Activated naive CD8-positive, alpha-beta T cell treated with anti-CD3 and anti-CD28 coated beads, Interleukin-2, amount 50 U/mL, for 16 hours (primary cell): ENCODE measurements at places on chromosomes 13 and 19.

- no peak for DNase-seq
These were observed 99.1 kb downstream of the UQCRFS1 start for GRCh38 chr19:29113838-29114237.

- no peak for DNase-seq
These were observed 6.6 kb upstream of the LGALS4 start for GRCh38 chr19:38819231-38819920.

DNA sequence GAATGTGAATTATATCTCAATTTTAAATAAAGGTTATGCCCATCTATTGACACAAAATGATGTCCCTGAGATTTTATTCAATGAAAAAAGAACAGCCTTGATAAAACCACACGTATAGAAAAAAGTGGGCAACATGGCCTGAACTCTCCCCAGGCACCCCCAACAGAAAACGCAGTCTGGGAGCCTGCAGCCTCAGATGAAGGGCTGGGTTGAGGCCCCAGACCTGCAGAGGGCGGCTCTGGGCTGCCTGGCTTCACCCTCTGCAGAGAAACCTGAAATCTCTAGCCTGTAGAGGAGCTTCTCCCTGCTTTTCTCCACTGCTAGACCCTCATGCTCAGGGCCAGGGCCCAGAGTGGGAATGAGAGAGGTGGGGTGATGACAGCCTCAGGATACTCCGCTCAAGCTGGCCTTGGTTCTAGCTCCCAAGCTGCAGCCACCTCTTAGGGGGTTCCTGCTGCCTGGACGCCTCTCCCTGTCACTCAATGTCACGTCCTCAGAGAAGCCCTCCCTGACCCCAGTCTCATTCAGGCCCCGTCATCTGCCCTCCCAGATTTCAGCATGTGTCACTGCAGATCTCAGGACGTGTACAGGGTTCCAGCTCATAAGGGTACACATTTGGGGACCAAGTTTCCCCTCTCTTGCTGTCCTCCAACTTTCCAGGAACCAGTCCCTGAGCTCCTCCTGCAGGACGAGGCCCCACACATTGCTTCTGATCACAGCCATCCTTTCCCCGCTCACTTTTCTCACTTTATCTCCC is 1.8 kb downstream of the MBD3 start:
- no peak for DNase-seq

GRCh38 chr19:3698974-3699740 is 1.1 kb downstream of the PIP5K1C start:
- DNase-seq: no peak

DNA sequence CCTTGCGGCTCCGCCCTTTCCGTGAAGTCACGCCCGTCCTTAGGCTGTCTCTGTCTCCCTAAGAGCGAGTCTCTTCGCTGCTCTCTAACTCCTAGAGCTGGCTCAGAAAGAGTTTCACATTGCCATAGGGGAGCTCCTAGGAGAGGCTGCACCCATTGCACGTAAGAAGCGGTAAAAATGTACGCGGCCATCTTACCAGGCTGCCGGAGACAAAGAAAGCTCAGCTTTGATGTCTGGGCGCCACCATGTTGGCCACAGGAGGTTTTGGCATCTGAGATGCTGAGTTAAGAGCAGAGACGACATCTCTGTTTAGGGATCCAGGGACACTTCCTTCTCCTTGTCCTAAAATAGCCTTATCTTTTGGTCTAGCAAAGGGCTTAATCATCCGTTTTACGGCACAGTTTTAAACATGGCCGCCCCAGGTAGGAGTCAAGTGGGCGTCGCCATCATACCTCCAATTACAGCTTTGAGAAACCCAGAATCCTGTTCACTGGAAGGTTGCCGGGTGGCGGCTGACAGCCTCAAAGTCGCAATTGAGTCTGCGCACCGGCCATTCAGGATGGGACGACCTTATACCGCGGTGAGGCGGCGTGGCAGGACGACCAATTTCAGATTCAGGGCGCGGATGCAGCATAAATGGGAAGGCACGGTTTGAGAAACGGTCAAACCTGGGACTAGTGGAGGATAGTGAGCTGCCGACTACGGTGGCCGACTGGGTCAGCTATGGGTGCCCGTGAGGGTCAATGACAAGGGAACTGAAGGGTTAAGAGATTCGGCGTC is at the start of gene ZNF793:
ZNF793 (plus strand) TSS at position 553 of the 780 bp plus-strand sequence. CDS start 16,501 bp downstream, outside the sequence.
- DNase-seq: peak; percentile 41

DNA sequence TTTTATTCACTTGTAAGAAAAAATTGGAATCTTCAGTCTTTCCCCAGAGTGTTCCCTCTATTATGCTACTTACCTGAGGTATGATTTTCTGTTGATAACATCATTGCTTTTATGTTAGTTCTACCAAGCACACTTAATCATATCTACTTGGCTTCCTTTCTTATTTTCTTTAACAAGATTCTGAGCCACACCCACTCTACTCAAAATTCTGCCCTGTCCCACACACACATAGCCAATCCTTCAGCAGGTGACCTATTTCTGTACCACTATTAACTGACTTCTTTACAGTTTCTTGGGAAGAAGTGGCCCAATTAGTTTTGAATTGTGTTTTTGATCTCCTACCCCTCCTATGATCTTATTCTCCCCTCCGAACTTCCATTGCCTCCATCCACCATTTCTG is 215.7 kb downstream of the PCDH9 start:
- no peak for DNase-seq

- no peak for DNase-seq
These were observed 493 bp downstream of the YIPF2 start for GRCh38 chr19:10927730-10928562.

- no peak for DNase-seq
These were observed 189.0 kb downstream of the LACC1 start for GRCh38 chr13:44068737-44069136.

DNA sequence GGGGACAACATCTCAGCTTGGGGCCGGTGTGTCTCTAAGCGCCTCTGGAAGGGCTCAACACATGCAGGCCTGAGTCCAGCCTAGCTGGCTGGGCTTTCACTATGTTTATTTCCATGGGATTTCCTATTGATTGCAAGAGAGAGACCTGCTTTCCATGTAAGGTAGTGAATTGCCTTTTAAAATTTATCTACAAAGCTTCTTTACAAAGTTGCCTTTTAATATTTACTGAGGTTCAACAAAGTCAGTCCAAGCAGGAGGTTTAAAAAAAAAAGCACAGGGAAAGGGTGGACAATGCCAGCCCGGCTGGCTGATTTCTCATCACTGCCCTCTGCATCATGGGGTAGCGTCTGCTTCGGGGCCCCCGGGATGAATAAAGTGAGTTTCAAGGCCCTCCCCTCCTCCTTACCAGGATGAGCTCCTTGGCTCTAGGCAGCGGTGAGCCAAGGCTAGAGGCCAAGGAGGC is 15.8 kb downstream of the TLE2 start:
- DNase-seq: no peak

DNA sequence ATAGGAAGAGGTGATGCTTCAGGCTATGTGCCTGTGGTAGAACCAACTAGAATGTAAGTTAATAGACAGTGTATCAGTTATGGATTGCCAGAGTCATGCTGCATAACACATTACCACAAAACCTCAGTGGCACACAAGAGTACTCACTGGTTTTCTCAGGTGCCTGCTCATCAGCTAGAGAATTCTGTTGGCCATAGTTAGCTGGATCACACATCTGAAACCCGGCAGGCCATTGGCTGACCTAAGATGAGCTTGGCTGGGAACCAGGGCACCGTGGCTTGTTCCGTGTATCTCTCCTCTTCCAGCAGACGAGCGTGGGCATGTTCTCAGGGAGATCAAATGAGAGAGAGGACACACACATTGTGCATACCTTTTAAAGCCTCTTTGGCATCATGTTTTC is 76.7 kb downstream of the TEX26 start:
- DNase-seq: no peak

DNA sequence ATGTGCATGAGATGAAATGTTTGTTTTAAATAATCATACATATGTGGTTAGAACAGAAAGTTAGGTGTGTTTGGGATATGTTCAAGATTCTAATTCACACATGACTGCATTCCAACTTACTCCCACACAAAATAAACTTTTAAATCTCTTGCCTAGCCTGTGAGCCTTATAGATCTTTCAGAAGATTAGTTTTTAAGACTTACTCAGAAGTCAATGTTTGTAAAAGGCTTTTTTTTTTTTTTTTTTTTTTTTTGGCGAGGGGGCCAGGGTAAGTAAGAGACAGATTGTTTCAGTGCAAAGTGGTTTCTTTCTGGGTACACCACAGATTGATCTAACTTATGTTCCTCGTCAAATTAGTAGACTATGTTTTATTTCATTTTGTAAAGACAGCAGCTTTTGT is 39.1 kb downstream of the GPR180 start:
- no peak for DNase-seq

GRCh38 chr19:12969292-12969988 is at the start of gene DAND5:
TSS of gene DAND5 (plus strand) at chr19:12969576. CDS start at chr19:12969661, 85 bp downstream.
- DNase-seq: no peak

- no peak for DNase-seq
These were observed 111.1 kb downstream of the LACC1 start for GRCh38 chr13:43990829-43991228.

- no peak for DNase-seq
These were observed 15.6 kb downstream of the SCGB2B2 start for GRCh38 chr19:34661357-34661756.

GRCh38 chr19:4063369-4064148 is 3.1 kb downstream of the ZBTB7A start:
- DNase-seq: no peak

GRCh38 chr19:16146112-16146511 is 2.6 kb downstream of the HSH2D start:
- DNase-seq: no peak

GRCh38 chr19:48419158-48419920 is 25.9 kb downstream of the GRIN2D start:
- DNase-seq: peak; percentile 30

DNA sequence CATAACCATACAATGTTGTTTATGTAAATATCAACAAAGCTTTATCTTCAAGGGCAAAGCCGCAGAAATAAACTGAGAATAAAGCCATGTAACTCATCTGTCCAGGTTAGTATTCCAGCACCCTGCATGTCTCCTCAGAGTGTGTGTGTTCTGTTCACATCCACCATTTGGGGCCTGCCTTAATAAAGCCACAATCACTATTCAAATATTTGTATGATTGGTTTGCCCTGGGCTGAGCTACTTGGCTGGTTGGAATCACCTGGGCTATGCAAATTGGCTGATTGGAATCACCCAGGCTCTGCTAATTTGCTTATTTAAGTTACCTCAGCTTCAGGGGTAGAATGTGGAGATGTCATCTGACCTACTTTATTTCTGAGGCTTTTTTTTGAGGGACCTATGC is 42.4 kb upstream of the ZNF737 start:
- DNase-seq: no peak

DNA sequence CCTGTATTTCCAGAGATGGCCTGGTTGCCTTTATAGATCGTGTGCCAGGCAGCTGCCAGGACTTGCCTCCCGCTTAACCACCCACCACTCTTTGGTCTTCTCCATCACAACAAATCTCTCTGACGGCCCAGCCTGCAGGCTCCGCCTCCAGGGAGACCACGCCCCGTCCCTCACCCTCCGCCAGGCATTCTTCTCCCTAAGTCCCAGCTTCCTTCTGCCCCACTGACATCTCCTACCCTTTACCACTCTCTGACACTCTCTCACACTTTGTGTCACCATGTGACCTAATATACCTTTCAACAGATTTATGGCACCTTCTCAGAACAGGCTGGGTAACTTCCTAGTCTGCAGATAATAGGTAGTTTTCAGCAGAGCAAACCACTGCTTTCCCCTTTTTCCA is 95.1 kb downstream of the CAB39L start:
- DNase-seq: no peak

GRCh38 chr13:45219123-45219891 is 18.5 kb upstream of the KCTD4 start:
- no peak for DNase-seq

- no peak for DNase-seq
These were observed 240.4 kb downstream of the B3GLCT start for GRCh38 chr13:31440132-31440531.

GRCh38 chr19:53461866-53462265 is 5.7 kb upstream of the ZNF813 start:
- DNase-seq: no peak

GRCh38 chr19:57233207-57233606 is 2.4 kb downstream of the AURKC start:
- DNase-seq: no peak

GRCh38 chr19:6100284-6100915 is 9.9 kb downstream of the RFX2 start:
- DNase-seq: no peak

DNA sequence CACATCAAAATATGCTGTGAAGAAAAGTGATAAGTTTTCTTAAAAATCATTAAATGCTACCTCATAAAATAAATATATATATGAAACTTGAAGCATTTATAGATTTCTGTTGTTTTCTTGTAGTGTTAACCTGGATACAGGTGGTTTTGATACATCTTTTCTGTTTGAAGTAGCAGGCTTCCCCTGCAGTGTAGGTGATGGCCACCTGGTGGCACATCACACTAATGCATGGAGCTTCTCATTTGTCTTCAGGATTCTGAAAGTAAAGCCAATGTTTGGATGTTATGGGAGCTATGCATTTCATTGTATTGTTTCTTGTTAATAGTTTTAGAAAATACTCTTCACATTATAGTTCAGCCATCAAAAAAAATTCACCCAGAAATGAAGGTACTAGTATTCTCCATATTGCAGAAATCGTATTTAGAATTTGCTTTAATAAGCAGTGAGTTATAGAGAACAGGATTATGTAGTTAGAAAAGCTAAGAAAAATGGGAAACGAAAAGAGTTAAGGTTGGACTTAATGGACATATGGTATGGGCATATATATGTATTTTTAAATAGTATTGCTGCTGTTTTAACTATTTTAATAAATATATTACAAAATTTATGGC is 18.7 kb downstream of the GPR180 start:
- DNase-seq: no peak

DNA sequence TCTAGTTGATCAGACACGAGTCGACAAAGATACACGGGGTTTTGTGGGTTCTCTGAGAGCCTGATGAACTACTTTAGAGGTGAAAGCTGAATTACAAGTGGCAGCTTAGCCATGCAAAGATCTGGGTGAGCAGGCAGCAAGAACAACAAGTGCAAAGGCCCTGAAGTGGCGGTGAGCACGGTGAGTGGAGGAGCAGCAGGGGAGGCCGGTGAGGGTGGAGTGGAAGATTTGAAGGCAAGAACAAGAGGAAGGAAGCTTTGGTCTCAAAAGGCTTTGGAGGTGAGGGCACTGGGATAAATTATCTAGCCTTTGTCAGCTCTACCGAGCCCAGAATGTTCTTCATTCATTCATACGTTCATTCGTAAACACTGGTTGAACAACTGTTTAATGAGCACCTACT is 1.4 kb downstream of the ZNF865 start:
- DNase-seq: no peak

- DNase-seq: no peak
These were observed 338.8 kb upstream of the DACH1 start for GRCh38 chr13:72205773-72206172.

DNA sequence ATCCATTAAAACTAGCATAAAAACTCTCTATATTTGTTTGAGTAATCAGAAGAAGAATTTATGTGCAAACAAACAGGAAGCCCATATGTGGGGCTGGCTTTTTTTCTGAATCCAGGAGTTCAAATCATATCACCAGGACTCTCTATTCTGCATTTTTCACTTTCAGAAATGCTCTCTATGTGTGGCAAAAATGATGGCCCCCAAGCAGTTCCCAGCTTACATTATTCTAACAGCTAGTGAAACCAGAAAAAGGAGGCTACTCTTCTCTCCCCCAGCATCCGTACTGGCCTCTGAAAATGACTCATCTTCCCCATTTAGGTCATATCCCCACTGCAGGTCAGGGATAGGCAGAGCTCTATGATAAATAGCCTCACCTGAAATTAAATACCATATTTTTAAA is 20.4 kb downstream of the RBM26 start:
- no peak for DNase-seq
